ENCODE measurements at places on chromosomes 3 and 15. TPM values are rescaled to one million over a fixed set of nuclear protein-coding genes. Genes with fewer than 3 reads are reported as not detected.

Gene UROC1
- total RNA-seq: not detected

Gene TMEM207
- total RNA-seq: not detected

Gene CCDC9B
- total RNA-seq: 23.9 TPM

Gene CADPS
- total RNA-seq: 3.2 TPM

Gene DAZL
- not detected for total RNA-seq

Gene OIP5
- total RNA-seq: 0.88 TPM

Gene CLRN1
- not detected for total RNA-seq

DNA sequence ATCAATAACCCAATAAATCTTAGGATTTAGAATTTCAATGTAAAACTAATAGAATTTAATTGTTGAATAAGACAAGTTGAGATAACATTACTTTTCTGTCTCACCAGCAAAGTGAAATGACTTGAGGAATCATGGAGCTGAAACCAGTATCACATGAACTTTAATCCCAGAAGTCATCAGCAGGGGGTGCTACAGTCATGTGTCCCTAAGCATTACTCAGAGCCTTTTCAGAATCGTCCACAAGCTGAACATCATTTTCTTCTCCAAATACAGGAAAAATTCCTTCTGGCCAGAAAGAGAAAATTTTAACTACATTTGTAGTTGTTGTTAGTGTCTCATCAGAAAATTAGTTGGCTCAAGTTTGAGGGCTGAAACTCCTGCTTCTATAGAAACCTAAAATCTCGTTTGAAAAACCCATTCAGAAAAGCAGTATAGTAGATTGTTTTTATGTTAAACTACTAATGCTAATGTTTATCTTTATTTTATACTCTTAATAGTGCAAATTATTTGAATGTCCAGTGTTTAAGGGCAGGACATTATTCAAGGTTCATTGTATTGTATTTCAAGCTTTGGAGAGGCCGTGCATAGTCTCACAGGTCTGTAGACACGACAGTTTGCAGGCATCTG, 384.1 kb downstream of the PLOD2 start:
- H3K4me1 ChIP-seq: no peaks in the 10 kb centered on the region
- DNase-seq: no peak
- no peak overlapping the region for H3K4me3 ChIP-seq
- H3K36me3 ChIP-seq: no peaks in the 10 kb centered on the region
- H3K27me3 ChIP-seq: peaks cover 17% of the 10 kb centered on the region
- H3K27ac ChIP-seq: no peak overlapping the region

- H3K27ac ChIP-seq: no peak overlapping the region
- H3K36me3 ChIP-seq: no peaks in the 10 kb centered on the region
- no peak for DNase-seq
- no peaks in the 10 kb centered on the region for H3K4me1 ChIP-seq
- no peak overlapping the region for H3K4me3 ChIP-seq
These were observed 278.7 kb downstream of the NEK10 start for GRCh38 chr3:27090275-27091041.

GRCh38 chr15:77138167-77138522, 67.2 kb upstream of the TSPAN3 start:
- no peak for DNase-seq
- H3K27ac ChIP-seq: no peak overlapping the region
- no peaks in the 10 kb centered on the region for H3K27me3 ChIP-seq
- H3K36me3 ChIP-seq: peaks cover 17% of the 10 kb centered on the region
- peaks cover 6% of the 10 kb centered on the region for H3K4me1 ChIP-seq

GRCh38 chr15:60259469-60259868, 138.3 kb downstream of the ANXA2 start:
- H3K4me1 ChIP-seq: no peaks in the 10 kb centered on the region
- H3K27me3 ChIP-seq: peaks cover 6% of the 10 kb centered on the region
- DNase-seq: no peak

- peaks cover 26% of the 10 kb centered on the region for H3K36me3 ChIP-seq
- H3K27me3 ChIP-seq: no peaks in the 10 kb centered on the region
- H3K4me1 ChIP-seq: peaks cover 5% of the 10 kb centered on the region
- no peak overlapping the region for H3K4me3 ChIP-seq
- no peak overlapping the region for H3K27ac ChIP-seq
- DNase-seq: no peak
These were observed 10.2 kb downstream of the H1-8 start for GRCh38 chr3:129553171-129553570.

DNA sequence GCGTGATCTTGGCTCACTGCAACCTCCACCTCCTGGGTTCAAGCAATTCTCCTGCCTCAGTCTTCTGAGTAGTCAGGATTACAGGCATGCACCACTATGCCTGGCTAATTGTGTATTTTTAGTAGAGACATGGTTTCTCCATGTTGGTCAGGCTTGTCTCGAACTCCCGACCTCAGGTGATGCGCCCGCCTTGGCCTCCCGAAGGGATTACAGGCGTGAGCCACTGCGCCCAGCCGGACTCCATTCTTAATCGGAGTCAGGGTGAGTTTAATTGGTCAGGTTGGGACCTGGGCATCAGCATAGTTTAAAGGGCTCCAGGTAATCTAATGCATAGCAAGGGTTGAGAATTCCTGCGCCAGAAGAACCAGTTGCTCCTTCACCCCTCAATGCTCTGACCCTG, 29.2 kb downstream of the MAGEF1 start:
- no peaks in the 10 kb centered on the region for H3K4me1 ChIP-seq
- H3K36me3 ChIP-seq: no peaks in the 10 kb centered on the region
- no peak for DNase-seq
- no peak overlapping the region for H3K27ac ChIP-seq

GRCh38 chr3:112974894-112975293, at the start of gene CD200R1:
CD200R1 (minus strand) TSS chr3:112975103; CDS start chr3:112974857, 246 bp downstream.
- H3K4me1 ChIP-seq: no peaks in the 10 kb centered on the region
- H3K27me3 ChIP-seq: peaks cover 27% of the 10 kb centered on the region
- no peak within 1 kb of the TSS for H3K27ac ChIP-seq
- H3K36me3 ChIP-seq: no peaks in the 10 kb centered on the region
- H3K4me3 ChIP-seq: no peak within 1 kb of the TSS
- DNase-seq: no peak

- no peaks in the 10 kb centered on the region for H3K27me3 ChIP-seq
- H3K4me3 ChIP-seq: no peak overlapping the region
- no peaks in the 10 kb centered on the region for H3K36me3 ChIP-seq
- no peak for DNase-seq
- H3K27ac ChIP-seq: no peak overlapping the region
These were observed 270.6 kb downstream of the PTPRG start for GRCh38 chr3:61831973-61832372.

GRCh38 chr15:76904461-76905012, 603 bp downstream of the SCAPER start:
- peaks cover 12% of the 10 kb centered on the region for H3K4me1 ChIP-seq
- no peaks in the 10 kb centered on the region for H3K36me3 ChIP-seq
- H3K27me3 ChIP-seq: no peaks in the 10 kb centered on the region
- no peak overlapping the region for H3K27ac ChIP-seq

DNA sequence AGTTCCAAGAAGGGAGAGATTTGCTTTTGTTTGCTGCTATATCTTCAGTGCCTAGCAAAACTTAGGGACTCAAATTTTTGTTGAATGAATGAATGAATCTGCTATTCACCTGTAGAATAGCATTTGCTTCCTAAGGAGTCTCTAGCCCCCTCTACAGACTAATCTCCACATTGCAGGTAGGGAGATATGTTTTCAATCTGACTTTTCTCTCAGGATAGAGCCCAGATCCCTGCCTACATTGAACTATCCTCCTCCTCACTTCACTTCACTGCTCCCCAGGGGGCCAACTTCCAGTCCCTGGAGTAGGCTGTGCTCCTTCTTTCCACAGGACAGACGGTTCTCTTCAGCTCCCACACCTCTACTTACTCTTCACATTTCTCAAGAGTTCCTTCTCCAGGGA, 81.9 kb upstream of the PTX3 start:
- peaks cover 4% of the 10 kb centered on the region for H3K36me3 ChIP-seq
- H3K27ac ChIP-seq: peak overlapping the region; percentile 6
- H3K4me1 ChIP-seq: peaks cover 53% of the 10 kb centered on the region
- no peak overlapping the region for H3K4me3 ChIP-seq
- no peaks in the 10 kb centered on the region for H3K27me3 ChIP-seq

DNA sequence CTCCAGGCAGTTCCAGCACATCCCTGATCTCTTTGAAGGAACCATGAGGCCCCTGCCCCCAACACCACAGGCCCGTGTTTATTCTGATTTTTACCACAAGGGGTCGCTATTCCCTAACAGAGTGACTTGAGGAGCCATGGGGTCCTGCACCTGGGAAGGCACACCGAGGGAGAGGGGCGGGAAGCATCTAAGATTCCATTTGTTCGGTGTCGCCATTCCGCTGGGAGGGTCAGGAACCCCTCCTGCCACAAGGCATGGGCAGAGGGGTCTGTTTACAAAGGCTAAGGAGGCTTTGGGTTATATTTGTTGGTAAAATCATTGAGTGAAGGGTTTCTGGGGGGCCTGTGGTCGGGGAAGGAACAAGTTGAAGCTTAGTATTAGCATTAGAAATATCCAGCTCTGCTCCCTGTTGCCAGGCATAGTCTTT, 77.1 kb downstream of the WDR76 start:
- H3K4me1 ChIP-seq: peaks cover 9% of the 10 kb centered on the region
- no peaks in the 10 kb centered on the region for H3K36me3 ChIP-seq
- peak overlapping the region; percentile 45 for H3K4me3 ChIP-seq
- no peak overlapping the region for H3K27ac ChIP-seq

GRCh38 chr3:107942244-107942643, 148.6 kb downstream of the CD47 start:
- H3K4me3 ChIP-seq: no peak overlapping the region
- H3K27ac ChIP-seq: no peak overlapping the region
- DNase-seq: peak; percentile 62
- no peaks in the 10 kb centered on the region for H3K36me3 ChIP-seq

DNA sequence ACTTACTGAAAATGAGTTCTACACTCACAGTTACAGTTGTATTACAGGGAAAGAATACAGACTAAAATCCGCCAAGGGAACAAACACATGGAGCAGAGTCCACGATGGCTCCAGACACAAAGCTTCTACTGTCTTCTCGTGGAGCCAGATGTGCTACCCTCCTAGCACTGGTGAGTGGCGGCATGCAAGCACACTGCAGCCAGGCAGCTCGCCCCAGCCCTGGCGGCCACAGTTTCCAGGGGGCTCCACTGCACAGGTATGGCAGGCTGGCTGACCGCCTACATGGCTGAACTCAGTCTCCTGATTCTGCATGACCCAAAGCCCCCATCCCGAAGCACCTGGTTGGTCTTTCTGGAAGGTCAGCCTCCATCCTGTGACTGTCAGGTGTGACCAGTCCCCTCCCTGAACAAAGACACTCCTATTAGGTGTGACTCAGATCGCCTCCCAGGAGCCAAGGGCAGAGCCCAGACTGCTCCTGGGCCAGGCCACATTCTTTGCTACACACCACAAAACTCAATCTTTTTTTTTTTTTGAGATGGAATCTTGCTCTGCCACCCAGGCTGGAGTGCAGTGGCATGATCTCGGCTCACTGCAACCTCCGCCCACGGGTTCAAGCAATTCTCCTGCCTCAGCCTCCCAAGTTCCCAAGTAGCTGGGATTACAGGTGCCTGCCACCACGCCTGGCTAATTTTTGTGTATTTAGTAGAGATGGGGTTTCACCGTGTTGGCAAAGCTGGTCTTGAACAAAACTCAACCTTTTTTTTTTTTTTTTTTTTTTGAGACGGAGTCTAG, 51.5 kb downstream of the CFAP92 start:
- no peak overlapping the region for H3K27ac ChIP-seq
- no peak for DNase-seq
- no peaks in the 10 kb centered on the region for H3K36me3 ChIP-seq
- peaks cover 7% of the 10 kb centered on the region for H3K4me1 ChIP-seq
- peaks cover 26% of the 10 kb centered on the region for H3K27me3 ChIP-seq

DNA sequence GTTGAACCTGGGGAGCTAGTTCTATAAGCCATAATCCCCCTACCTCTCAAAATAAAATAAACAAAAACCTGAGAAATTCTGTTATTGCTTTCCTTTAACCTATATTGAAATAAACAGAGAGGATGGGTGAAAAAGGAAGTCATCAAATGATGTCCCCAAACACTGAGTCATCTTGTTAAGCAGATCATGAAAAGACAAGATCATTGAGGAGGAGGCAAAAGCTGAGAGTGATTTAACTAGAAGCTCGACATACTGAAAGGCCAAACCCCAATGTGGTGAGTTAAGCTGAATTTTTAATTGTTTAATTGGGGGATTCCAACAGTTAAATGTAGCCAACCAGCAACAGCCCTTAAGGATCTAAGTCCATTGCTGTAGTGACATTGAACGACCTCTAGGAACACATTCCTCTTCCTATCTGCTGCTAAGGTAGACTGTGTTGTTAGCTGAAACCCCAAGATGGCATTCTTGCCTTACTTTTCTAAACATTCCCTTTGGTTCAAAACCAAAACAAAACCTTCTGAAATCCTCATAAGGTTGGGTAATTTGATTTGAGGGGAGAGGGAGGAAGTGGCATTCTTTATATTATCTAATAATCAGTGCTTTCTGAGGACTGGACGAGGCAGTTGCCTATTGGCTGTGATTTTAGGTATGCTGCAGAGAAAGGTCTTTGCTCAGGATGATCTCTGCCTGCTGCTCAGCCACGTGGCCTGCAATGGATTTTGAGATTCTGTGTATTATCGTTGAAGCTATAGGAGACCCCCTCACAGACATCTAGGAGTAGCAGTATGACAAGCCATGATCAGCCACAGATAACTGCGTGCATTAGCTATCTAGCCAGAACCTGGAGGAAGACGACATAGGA, 62.7 kb upstream of the BNIP2 start:
- no peak overlapping the region for H3K27ac ChIP-seq
- peaks cover 7% of the 10 kb centered on the region for H3K27me3 ChIP-seq
- peak; percentile 21 for DNase-seq
- H3K4me1 ChIP-seq: no peaks in the 10 kb centered on the region

DNA sequence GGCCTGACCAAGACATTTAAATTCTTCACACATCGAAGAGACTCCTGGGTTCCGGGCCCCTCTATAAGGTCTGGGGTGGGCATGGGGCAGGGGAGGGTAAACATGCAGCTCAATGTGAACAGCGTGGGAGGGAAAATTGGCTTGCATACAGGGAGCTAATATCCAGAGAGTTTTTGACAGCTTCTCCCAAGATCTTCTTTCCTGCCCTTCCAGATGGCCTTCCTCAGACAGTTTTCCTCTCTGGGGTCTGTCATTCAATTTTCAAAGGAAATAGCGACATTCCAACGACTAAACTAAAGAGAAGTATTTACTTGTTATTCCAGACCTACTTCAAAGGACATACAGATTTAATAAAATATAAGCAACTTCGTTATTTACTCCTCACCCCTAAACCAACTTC, 1030.6 kb downstream of the MCTP2 start:
- H3K4me3 ChIP-seq: no peak overlapping the region
- H3K27ac ChIP-seq: peak overlapping the region; percentile 34
- DNase-seq: no peak
- no peaks in the 10 kb centered on the region for H3K36me3 ChIP-seq

DNA sequence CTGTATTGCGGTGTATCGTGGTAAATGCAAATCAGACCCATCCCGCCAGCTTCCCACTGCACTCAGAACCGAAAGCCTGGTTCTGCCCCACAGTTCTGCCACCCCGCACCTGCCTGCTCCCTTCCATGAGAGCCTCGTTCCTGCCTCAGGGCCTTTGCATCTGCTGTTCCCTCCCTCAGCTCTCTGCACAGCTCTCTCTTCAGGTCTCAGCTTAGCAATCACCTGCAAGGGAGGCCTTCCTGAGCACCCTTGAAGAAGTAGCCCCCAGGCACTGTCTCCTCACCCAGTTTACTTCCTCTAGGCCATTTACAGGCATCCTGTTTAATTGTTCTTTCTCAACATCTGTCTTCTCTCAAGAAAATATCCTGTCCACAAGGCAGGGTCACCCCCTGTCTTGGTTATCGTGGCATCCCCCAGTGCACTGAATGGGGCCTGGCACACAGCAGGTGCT, 13.3 kb upstream of the IQSEC1 start:
- no peak overlapping the region for H3K4me3 ChIP-seq
- DNase-seq: no peak
- no peaks in the 10 kb centered on the region for H3K36me3 ChIP-seq
- H3K27ac ChIP-seq: no peak overlapping the region
- H3K4me1 ChIP-seq: no peaks in the 10 kb centered on the region
- peaks cover 5% of the 10 kb centered on the region for H3K27me3 ChIP-seq

- no peak overlapping the region for H3K4me3 ChIP-seq
- H3K27me3 ChIP-seq: no peaks in the 10 kb centered on the region
- DNase-seq: no peak
- peaks cover 46% of the 10 kb centered on the region for H3K4me1 ChIP-seq
These were observed 3.4 kb downstream of the KIF23 start for GRCh38 chr15:69417581-69417980.
